Activated naive CD4-positive, alpha-beta T cell (primary cell): ENCODE measurements at places on chromosomes 5 and 9.

GRCh38 chr5:57494104-57495098 lies 11.8 kb upstream of the ACTBL2 start:
- no peak for DNase-seq

GRCh38 chr5:54491326-54491725 lies 26.2 kb upstream of the SNX18 start:
- no peak for DNase-seq

GRCh38 chr9:126652140-126652582 lies 38.4 kb downstream of the LMX1B start:
- no peak for DNase-seq

DNA sequence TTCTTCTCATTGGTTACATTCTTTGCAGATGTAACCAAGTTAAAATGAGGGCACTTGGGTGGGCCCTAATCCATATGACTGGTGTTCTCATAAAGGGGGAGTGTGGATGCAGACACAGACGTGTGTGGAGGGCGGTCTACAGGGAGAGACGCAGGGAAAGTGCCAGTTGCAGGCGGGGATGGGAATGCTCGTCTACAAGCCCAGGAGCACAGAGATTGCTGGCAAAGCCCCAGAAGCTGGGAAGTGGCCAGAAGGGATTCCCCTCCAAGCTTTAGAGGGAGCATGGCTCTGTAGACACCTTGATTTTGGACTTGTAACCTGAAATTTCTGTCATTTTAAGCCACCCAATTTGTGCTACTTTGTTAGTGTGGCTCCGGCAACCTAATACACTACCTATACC lies 96.8 kb upstream of the CTSL start:
- DNase-seq = no peak

GRCh38 chr9:123329329-123329955 lies 26.6 kb upstream of the CRB2 start:
- no peak for DNase-seq

DNA sequence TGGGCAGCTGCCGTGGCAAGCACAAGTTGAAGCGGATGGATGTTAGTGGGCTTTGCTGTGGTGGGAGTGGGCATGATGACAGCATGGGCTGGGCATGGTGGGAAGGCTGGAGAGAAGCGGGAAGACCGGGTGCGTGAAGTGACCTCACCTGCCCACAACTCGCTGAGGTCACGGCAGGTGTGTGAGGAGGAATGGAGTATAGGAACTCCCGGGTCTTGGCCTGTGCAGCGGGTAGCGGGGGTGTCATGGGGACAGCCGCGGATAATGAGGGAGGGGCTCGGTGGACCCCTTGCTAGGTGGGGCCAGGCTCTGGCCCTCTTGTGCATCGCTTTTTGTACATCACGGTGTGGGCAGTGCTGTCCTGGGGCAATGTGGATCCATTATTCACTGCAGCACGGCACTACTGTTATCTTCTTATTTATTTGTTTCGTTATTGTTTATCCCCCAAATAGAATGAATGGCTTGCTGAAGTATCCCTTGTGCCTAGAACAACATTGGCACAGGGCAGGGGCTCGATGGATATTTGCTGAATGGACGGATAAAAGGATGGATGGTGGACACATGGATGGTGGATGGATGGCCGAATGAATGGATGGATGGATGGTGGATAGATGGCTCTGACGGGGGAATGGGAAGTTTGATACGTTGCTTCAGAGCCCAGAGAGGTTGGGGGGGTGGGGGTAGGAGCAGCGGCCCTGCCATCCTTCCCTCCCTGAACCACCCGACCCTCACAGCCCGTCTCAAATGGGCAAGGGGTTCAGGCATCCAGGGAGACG lies 14.6 kb downstream of the PROP1 start:
- no peak for DNase-seq

- DNase-seq = no peak
Observed at GRCh38 chr9:101569741-101570501, 24.8 kb downstream of the PPP3R2 start.

DNA sequence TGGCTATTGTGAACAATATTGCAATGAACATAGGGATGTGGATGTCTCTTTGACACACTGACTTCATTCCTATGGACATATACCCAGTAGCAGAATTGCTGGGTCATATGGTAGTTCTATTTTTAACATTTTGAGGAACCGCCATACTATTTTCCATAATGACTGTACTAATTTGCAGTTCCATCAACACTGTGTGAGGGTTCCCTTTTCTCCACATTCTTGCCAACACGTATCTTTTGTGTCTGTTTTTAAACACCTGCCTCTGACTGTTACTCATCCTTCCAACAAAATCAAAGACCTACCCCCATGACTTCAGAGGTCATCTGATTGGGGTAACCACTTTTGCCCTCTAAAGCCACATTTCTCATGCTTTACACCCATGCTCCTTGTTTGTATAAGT lies 133.5 kb downstream of the MED27 start:
- no peak for DNase-seq

DNA sequence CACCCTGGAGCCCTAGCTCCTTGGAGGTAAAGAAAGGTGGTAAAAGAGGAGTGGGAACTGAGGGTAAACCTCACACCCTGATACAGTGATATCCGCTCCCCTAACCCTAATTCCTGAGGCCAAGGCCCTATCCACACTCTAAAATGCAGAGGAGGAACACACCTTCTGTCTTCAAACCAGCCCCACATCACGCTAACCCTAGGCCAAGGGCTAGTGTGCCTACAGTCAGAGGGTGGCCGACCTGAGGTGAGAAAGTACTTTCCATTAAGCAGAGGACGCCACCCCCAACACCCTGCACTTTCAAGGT lies 590 bp downstream of the HDAC3 start:
- DNase-seq = no peak

GRCh38 chr5:60810438-60811085 lies 33.5 kb downstream of the ELOVL7 start:
- no peak for DNase-seq

GRCh38 chr5:95238560-95239325 lies 46.2 kb downstream of the MCTP1 start:
- DNase-seq = no peak

DNA sequence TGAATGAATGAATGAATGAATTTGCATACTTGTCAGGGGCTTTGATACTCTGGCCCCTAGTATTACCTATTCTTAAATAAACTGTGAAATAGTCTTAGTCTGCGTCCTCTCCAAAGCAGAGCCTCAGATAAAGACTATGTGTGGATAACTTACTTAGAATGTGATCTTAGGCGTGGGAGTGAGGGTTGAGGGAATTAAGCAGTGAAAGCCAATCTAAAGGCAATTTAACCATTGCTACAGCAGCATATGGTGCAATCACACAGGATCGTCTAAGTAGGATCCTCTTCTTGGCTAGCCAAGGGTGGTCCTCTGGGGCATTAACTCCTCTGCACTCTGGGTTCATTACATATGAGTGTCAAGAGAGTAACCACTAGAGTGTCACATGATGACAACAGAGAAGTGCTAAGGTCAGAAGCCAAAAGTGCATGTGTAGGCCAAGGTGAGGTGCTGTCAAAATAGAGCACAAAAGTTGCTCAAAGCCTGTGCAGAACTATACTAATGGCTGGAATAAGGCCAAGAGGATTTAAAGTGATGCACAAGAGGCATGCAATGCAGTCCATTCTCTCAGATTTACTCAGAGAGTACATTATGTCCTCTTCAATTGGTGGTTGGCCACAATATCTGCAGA lies 274.4 kb upstream of the SEMA6A start:
- no peak for DNase-seq

GRCh38 chr9:9846557-9846956 lies 766.2 kb downstream of the PTPRD start:
- no peak for DNase-seq

GRCh38 chr5:138824924-138825863 lies 49.9 kb downstream of the LRRTM2 start:
- no peak for DNase-seq

GRCh38 chr5:160769301-160769700 lies 82.7 kb downstream of the ATP10B start:
- no peak for DNase-seq

GRCh38 chr5:171363846-171364245 lies 23.8 kb upstream of the NPM1 start:
- no peak for DNase-seq

GRCh38 chr9:114860187-114860586 lies 54.3 kb upstream of the TNFSF15 start:
- no peak for DNase-seq

DNA sequence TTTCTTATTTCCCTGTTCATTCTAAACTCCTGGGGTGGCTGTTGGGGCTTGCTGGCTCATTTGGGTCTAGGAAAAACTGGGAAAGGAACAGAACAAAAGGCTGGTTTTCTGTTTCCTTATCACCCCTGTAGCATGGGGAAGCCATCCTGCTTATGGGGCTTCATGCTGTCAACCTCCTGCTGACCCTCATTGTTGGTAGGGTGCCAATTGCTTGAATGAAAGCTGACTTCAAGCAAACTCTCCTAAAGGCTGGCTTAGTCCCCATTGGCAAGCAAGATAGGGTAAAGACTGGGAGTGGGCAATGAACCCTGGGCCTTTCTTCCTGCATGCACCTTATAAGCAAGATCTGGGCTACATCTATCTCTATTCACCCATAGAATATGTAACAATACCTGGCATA lies 511.6 kb downstream of the DMAC1 start:
- DNase-seq = no peak

DNA sequence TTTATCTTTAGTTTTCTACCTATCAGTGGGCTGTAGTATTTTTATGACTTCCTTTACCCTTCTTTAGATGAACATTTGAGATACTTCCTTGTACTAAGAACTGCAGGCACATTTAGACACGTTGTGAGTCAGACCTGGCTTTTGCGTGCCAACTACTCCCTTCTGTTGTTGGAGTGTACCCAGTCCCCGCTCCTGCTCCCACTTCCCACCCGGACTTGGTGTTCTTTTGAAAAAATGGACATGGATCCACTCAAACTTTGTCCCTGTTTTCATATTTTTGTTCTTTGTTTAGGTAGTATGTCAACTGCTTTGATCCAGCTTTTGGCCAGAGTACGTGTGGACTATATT lies 60.7 kb downstream of the PARP8 start:
- no peak for DNase-seq

GRCh38 chr9:33192493-33193255 lies 25.5 kb upstream of the B4GALT1 start:
- DNase-seq = no peak

GRCh38 chr9:7910426-7911020 lies 110.9 kb upstream of the DMAC1 start:
- no peak for DNase-seq

DNA sequence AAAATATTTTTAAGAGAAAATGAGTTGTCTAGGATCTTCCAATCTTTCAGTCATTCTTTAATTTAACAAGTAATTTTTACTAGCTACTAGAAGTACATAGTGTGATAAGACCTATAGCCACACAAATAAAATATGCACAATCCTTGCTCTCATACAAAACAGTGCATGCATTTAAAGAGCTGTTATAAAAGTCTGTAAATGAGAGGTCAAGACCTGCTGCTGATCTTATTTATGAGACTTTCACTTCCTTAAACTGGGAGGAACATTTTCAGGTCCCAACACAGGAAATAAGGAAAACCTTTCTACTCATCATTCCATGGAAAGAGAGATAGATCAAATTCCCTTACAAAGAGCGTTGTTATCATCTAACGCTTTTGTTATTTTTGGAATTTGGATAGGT lies 54.2 kb upstream of the PAM start:
- DNase-seq = no peak

DNA sequence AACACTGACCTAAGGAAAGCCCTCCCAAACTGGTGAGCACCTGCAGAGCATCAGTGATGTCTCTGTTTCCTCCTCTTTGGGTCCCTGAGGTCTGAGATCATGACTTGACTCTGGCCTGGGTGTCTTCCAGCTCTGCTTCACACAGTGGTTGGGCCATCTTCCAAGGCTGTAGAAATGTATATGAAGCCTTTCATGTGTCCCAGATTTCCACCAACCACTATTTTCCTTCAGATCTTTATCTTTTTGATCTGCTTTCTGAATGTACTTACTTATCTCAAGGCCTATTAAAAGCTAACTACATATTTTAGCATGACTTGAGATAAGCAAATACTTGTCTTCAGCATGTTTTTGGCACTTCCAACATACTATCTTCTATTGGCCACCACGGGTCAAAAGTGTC lies 47.1 kb downstream of the PRELID2 start:
- DNase-seq = no peak

DNA sequence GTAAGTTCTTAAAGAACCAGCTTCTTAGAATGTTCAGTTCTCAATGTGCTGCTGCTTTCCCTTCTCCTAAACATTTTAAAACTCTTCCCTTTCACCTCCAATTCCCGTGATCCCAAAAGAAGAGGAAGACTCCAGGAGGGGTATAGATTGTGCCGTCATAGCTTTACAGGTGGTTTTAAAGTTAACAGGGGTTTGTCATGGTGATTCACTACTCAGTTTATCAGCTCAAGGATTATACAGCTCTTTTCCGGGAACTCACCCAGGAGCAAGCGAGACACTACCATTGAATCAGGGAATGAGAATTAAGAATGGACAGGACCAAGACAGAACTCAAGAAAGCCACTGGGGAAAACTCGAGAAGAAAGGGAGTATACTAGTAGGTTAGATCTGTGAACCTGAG lies 178.8 kb downstream of the NR3C1 start:
- no peak for DNase-seq

DNA sequence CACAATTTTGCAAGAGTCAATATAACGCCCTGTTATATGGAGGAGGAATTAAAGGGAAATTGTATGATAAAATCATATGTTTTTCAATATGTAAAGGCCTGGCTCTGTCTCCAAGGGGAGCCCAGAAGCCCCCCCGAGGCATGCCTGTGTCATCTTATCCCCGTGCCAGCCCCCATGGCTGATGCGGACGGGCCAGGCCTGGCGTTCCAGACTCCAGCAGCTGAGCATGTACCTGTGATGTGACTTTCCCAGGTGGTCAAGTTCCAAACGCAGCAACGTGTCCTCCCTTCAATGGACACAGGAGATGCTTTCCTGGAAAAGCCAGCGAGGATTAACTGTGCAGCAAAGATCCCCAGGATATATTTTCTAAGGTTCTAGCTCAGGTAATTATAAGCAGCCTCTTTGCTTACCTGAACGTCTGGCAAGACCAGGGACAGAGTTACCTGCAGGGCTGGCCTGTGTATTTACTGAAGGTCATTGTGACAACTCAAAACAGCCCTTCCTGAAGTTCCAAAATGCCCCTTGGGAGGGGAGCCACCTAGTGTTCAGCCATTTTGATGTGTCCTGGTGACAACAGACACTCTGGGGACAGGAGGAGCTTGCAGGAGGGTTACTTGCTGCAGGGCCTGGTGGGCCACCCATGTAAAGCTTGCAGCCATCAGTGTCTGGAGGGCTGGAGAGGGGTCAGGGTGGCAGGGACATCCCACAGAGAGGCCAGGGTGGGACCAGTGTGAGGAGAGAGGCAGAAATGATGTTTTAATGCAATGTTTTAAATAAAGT lies 53.3 kb upstream of the RNU6ATAC start:
- DNase-seq = no peak

- no peak for DNase-seq
Observed at GRCh38 chr9:642014-642413, 199.5 kb upstream of the DMRT1 start.

DNA sequence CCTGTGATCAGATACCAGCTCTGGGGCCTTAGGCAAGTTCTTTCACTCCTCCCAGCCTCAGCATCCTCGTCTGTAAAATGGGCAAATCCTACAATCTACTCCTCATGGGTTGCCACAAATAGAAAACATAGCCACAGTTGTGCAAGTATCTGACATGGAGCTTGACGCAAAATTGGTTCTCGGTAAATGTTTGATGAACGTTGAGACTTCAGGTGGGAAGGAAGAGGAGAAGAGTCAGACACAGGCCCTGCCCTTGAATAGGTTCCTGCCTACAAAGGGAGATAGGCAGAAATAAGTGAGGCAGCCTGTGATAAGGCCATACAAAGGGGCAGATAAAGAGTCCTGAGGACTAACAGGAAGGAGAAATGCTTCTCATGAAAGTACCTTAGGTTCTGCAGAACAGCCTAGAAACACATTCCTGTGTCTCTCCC lies 26.1 kb upstream of the CPEB4 start:
- DNase-seq = no peak
